ENCODE measurements at places on chromosomes 2 and 18.

DNA sequence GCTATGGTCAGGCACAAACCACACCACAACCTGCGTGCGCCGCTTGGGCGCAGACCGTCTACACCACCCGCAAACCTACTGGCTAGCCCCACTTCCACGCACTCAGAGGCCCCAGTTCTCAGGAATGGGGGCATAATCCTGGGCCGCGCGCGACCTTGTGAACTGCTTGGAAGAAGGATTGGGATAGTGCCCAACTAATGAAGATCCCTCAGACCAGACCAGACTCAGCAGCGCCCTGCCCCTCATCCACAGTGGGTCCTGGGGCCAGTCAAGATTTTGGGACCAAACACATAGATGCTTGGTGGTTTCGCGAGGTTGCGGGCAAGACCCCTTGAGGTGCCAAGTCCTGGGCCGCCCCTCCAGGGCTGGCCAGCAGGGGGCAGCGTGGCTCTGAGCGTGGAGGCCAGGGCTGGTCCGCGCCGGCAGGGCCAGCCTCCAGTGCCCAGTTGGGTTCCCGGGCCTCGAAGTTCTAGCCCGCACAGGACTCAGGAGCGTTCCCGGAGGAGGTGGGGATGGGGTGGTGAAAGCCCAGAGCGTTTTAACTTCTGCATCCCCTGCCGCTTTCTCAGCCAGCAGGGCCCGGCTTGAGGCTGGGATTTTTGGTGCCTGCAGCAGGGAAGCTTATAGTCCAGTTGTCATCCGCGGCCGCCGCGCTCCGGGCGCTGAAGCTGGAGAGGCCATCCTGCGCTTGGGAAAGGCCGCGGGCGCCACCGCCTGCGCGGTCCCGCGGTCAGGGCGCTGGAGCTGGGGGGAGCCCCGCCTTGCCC lies 8.3 kb downstream of the OSR1 start:
- no peak for DNase-seq

DNA sequence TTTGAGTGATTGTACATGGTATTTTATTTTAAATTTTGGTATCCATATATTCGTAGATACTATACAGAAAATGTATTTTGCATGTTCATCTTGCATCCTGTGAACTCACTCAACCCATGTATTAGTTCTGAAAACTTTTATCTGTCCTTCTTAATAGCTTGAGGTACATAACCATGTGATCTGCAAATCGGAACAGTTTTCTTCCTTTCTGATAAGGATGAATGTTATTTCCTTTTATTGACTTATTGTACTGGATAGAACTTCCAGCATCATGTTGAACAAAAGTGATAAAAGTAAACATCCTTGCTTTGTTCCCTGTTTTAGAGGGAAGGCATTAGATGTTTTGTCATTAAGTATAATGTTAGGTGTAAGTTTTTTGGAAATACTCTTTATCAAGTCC lies 554.7 kb downstream of the GALR1 start:
- no peak for DNase-seq

- DNase-seq = no peak
These were observed 57.9 kb upstream of the MSH2 start for GRCh38 chr2:47344890-47345589.

DNA sequence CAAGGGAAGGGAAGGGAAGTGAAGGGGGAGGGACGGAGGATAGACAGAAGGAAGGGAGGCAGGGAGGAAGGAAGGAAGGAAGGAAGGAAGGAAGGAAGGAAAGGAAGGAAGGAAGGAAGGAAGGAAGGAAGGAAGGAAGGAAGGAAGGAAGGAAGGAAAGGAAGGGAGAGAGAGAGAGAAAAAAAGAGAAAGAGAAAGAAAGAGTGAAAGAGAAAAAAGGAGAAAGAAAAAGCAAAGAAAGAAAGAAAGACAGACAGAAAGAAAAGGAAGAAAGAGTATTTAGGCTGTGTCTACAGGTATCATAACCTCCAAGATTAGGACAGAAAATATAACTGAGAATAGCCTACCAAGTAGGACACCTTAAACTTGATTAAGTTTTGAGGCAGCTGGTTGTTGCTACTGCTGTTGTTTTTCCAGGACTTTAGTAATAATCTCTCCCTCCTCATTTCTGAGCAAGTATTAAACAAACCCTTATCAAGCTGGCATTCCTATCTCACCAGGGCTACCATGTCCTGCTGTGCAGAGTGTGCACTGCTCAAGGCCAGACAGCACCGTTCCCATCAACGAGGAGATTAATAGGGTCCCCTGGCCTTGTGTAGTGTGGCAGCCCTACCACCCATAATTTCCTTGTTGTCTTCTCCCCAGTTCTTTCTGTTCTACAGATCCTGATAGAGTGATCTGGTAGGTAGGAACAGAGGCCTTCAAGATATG lies 90.5 kb upstream of the FHL2 start:
- DNase-seq = no peak

- no peak for DNase-seq
These were observed 401.6 kb upstream of the NRP2 start for GRCh38 chr2:205280596-205281236.

GRCh38 chr18:52402814-52403213 lies 62.8 kb downstream of the DCC start:
- no peak for DNase-seq

DNA sequence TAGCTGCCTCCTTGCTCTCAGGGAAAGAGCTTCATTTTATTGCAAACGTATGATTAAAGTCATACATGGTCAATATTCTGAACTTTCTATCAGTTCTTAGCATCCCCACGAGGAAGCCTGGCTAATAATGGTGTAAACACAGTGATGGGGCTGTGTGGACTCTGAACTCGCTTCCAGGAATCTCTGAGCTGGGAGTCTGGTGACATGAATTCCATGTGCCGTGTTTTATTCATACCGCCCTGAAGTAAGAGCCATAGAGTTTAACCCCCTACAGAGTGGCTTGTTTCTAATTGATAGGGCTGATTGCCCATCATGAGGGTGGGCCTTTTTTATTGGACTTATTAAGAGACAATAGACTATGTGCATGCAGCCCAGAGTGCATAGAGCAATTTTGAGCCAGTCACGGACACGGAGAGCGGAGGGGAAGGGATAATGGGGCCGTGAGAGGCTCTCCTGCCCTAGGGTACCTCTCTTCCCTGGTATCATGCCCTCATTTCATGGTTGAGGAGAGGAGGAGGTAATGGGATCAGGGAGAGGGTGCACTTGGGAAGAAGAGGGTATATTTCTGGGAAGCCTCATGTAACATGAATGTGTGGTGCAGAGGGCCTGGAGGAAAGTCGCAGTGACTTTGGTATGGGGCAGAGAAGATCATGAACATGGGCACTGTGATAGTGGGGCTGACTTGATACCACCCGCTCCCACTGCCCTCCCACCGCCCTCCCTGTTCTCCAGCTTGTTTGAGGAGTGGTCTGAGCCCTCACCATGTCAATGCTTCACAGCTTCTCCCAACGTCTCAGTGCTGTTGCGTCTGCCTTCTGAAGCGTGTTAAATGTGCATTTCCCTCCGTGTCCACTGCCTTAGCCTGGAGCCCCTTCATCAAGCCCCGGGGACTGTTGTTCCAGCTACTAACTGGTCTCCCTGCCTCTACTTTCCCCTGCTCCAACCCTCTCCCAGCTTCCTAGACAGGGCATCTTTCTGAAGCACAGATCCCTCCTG lies 73.2 kb downstream of the IL1R2 start:
- DNase-seq = no peak

- no peak for DNase-seq
These were observed 319.4 kb downstream of the LRRTM1 start for GRCh38 chr2:79985145-79985544.

DNA sequence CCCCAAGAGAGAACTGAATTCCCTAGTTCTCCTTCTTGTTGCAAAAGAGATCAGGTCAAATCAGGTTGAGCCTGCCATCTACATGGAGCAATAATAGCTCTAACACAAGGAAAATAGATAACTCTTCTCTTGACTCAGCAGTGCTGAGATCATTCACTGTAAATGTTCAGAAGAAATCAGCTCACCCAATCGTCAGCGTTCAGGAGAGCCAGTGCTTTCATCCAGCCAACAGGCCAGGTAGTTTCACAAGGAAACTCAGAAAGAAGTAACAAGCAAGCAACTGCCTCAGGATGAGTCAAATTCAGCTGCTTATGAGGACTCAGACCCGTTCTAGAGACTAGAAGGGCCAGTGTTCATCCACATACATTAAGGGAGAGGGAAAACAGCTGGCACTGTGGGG lies 5.9 kb downstream of the LMAN2L start:
- DNase-seq = no peak

DNA sequence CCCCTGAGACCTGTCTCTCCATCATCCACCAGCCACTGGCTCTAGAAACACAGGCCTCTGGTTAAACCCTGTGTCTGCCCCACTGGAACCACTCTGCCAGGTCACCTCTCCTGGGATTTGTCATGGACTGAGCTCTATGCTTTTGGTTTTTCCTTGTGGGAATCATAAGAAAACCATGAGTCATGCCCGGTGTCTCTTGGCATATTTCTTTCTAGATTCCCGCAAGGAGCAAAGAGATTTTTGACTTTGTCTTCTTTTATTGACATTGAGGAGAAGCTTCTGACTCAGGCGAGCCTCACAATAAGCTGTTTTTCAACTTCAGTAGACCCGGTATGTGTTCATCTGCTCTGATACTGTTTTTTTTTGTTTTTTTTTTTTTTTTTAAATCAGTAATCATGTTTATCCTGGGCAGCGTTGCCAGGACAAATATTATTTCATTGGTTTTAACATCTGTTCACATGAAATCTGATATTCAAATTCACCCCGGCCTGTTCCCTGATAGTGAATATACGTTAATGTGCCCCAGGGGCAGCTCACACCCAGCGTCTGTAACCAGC lies 207.1 kb downstream of the ACKR3 start:
- DNase-seq = peak; percentile 71

DNA sequence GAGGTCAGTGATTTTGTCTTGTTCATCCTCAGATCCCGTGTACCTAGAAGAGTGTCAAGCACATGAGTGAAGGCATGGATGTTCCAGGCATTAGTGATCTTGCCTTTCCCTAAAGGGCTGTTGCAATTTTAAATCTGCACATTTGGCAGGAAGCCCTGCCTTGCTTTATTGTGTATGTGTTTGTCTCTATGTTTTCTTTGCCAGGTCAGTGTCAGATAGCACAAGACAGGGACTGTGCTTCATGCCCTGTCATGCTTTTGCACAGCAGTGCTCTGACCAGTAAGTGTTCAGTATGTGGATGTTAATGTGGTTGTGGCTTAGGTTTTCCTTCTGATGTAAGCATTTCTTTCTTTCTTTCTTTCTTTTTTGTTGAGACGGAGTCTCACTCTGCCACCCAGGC lies 131.5 kb downstream of the RGPD3 start:
- DNase-seq = no peak

DNA sequence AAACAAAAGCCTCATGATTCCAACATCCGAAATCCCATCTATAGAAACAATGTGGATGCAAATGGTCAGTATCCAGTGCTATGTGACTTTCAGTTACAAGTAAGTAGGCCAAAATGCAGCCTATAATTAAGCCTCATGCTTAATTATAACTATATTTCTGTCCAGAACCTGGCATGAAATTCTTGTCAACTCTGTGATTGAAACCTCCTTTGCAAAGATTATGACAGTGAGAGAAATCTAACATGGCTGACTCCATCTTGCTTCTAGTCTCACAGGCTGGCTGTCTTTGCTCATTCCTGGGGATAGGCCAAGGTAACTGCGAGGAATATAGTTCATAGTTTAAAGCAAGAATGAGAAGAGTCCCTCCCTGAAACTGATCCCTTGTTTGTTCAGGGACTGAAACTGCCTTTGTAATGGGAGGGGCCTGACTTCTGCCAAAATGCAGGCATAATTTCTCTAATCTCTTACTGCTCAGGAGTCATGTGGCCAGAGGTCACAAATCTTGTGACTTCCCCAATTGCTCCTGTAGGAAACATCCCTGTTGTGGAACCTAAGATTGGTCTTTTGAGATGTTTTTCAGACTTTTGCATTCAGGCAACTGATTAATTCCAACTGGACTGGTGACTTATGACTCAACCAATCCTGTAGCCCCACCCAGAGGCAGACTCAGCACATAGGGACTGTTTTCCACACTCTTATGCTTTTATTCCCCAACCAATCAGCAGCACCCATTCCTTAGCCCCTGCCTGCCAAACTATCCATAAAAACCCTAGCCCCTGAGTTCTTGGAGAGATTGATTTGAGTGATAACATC lies 84.5 kb upstream of the TLK1 start:
- DNase-seq = no peak

DNA sequence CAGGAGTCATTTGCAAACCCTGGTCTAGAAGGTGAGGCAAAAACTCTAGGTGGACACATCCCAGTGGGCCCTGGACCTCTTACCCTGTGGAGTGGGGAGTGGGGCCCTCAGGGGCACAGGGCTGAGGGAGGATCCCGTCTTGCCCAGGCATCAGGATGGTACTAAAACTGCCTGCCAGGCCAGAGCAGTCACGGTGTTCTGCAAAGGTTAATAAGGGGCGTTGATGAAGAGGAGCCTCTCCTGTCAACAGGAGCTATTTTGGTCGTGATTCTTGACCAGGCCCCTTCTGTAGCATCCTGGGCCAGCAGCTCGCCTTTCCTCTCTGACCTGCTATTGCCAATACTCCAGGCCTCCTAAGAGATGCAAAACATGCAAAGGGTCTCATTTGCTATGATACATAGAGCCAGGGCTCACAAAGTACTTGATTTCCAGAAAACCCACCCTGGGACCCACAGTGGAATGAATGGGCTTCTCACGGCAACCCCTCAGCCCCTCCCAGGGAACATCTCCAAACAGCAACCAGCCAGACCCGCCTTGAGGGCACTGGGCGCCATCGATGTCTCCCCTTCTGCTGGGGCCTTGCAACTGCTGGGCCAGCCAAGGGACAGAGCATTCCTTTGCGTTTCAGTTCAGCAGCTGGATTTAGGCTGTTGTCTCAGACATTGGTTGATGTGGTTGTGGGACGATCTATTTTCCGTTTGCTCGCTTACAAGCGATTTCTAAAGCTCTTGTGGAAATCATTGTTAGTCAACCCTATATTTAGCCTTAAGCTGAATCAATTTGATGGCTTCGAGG lies 111.1 kb downstream of the PDCL3 start:
- no peak for DNase-seq

- no peak for DNase-seq
These were observed 85.2 kb upstream of the NDUFV2 start for GRCh38 chr18:9017167-9017904.

DNA sequence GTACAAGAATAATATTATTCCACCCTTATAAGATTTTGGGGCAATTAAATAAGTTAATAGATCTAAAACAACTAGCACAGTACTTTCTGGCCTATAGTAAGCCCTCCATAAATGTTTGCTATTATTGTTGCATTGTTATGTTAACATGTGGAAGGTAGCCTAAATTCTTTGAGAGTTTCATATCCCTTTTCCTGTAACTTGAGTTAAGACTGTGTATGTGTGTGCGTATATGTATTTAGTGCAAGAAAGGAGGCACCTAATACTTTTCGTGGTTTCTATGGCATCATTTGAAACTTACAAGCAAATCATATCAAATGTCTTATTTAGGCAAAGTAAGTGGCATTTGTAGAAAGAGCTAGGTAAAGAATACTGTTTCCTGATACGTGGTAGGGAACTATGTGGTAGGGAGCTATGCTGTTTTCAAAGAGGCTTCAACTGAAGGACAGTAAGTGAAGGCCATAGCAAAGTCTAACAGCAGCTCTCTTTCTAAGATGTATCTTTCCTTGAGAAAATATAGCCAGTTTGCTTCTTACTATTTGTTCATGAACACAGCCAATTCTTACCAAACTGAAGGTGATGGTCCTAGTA lies 36.8 kb upstream of the C2orf74 start:
- no peak for DNase-seq
